ENCODE measurements at places on chromosomes 4 and X. TPM values are rescaled to one million over a fixed set of nuclear protein-coding genes. Genes with fewer than 3 reads are reported as not detected.

Gene F8A2
- not detected for total RNA-seq

Gene ADGRG2
- total RNA-seq: 0.09 TPM

Gene DACH2
- 0.05 TPM for total RNA-seq

Gene TEX11
- total RNA-seq: not detected

Gene SPANXA2
- total RNA-seq: not detected

Gene RNF175
- total RNA-seq: not detected

Gene PAGE3
- total RNA-seq: not detected

Gene PABPC4L
- total RNA-seq: 0.37 TPM

Gene CCDC149
- 2.8 TPM for total RNA-seq

Gene PTPN13
- total RNA-seq: 46.8 TPM

Gene CEP44
- 6.8 TPM for total RNA-seq

Gene SHROOM2
- 13.0 TPM for total RNA-seq

Gene NXF2B
- not detected for total RNA-seq

Gene ASB9
- total RNA-seq: 2.6 TPM

Gene SLC7A11
- 7.6 TPM for total RNA-seq

Gene ZFP92
- total RNA-seq: 0.21 TPM

Gene LONRF3
- total RNA-seq: not detected

Gene BEX2
- 4.0 TPM for total RNA-seq

Gene BMP15
- total RNA-seq: not detected

Gene HPSE
- total RNA-seq: 7.3 TPM

Gene BEX1
- total RNA-seq: 1.9 TPM

Gene RHOH
- total RNA-seq: not detected

Gene FATE1
- total RNA-seq: not detected

Gene PWWP3B
- total RNA-seq: 0.65 TPM

Gene DOCK11
- total RNA-seq: 0.09 TPM

Gene DIPK2B
- not detected for total RNA-seq

Gene OTC
- total RNA-seq: not detected

Gene SRPK3
- 0.07 TPM for total RNA-seq

Gene RNF212
- total RNA-seq: 0.35 TPM

Gene BMX
- 0.07 TPM for total RNA-seq

Gene OCRL
- 13.8 TPM for total RNA-seq

Gene PLAC8
- total RNA-seq: 4.7 TPM

Gene CXCL11
- total RNA-seq: 0.07 TPM

Gene NEUROG2
- not detected for total RNA-seq

Gene BEX5
- 0.79 TPM for total RNA-seq

Gene RENBP
- total RNA-seq: 0.09 TPM

Gene EOLA1
- 9.1 TPM for total RNA-seq

Gene MMGT1
- 10.9 TPM for total RNA-seq

Gene ATP1B4
- not detected for total RNA-seq

Gene RADX
- total RNA-seq: 2.2 TPM

Gene SEC31A
- total RNA-seq: 108 TPM

Gene JCHAIN
- not detected for total RNA-seq

Gene KLKB1
- total RNA-seq: not detected

Gene LETM1
- 73.7 TPM for total RNA-seq

Gene RNF150
- 0.63 TPM for total RNA-seq

Gene ARMCX1
- 8.4 TPM for total RNA-seq

Gene LEF1
- total RNA-seq: 0.63 TPM

Gene FGF2
- 1.3 TPM for total RNA-seq

Gene SH3D19
- total RNA-seq: 39.3 TPM

Gene SPARCL1
- not detected for total RNA-seq

Gene ZMAT1
- total RNA-seq: not detected

Gene CENPE
- total RNA-seq: 11.1 TPM

Gene PLP2
- total RNA-seq: 97.5 TPM

Gene BCAP31
- total RNA-seq: 185 TPM

Gene FGF5
- total RNA-seq: 1.1 TPM

Gene GSX2
- total RNA-seq: not detected

Gene F9
- total RNA-seq: not detected

All from airway epithelial cell (primary cell).